ENCODE measurements at places on chromosomes 13 and 19. TPM values are rescaled to one million over a fixed set of nuclear protein-coding genes. Genes with fewer than 3 reads are reported as not detected.
A peak's percentile ranks its signal among the peaks of the same experiment; 100 is the strongest.

OR4F17 gene
- not detected for total RNA-seq

DNA sequence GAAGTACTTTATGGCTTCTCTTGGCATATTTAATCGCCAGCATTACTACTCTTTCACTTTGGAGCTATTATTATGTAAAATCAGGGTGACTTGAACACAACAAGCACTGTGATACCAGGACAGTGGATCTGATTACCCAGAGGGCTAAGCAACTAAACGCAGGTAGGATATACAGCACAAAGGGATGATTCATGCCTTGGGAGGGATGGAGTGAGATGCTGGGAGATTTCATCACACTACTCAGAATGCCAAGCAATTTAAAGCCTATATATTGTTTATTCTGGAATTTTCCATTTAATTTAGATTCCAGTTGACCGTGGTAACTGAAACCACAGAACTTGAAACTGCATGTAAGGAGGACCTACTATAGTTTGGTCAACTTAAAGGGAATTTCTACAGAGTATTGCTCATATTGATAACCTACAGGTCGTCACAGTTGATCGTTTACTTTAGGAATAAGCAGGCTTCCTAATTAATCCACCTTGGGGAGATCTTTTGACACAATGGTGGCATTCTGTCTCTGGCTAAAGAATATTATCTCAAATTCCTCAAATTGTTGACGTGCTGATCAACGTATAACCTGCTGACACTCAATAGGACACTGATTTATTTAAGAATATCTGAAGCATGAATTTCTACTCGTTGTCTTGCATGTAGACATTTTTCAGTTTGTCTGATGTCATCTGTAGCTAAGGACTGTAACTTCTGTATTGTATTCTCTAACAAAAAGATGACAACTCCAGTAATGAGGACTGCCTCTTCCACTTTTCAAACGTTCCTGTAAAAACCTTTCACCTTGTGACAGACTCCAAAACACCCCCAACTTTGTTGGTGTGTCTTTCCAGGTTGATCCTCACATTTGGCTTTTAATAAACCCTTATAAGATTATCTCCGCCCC, 254.2 kb downstream of the GPC5 start:
- H3K27me3 ChIP-seq, result no peaks in the 10 kb centered on the region
- H3K4me3 ChIP-seq, result no peak overlapping the region
- H3K27ac ChIP-seq, result no peak overlapping the region
- no peaks in the 10 kb centered on the region for H3K4me1 ChIP-seq
- H3K36me3 ChIP-seq, result no peaks in the 10 kb centered on the region

CACNG7 gene
- total RNA-seq, result not detected

- no peaks in the 10 kb centered on the region for H3K27me3 ChIP-seq
- no peak for DNase-seq
- no peaks in the 10 kb centered on the region for H3K4me1 ChIP-seq
- no peak overlapping the region for H3K4me3 ChIP-seq
Observed at GRCh38 chr13:54445453-54445852, 1416.8 kb downstream of the OLFM4 start.

- H3K36me3 ChIP-seq, result no peaks in the 10 kb centered on the region
- H3K4me3 ChIP-seq, result no peak overlapping the region
- H3K4me1 ChIP-seq, result no peaks in the 10 kb centered on the region
- no peak for DNase-seq
- no peak overlapping the region for H3K27ac ChIP-seq
- H3K27me3 ChIP-seq, result no peaks in the 10 kb centered on the region
Observed at GRCh38 chr13:80109303-80109702, 231.6 kb downstream of the SPRY2 start.

DNA sequence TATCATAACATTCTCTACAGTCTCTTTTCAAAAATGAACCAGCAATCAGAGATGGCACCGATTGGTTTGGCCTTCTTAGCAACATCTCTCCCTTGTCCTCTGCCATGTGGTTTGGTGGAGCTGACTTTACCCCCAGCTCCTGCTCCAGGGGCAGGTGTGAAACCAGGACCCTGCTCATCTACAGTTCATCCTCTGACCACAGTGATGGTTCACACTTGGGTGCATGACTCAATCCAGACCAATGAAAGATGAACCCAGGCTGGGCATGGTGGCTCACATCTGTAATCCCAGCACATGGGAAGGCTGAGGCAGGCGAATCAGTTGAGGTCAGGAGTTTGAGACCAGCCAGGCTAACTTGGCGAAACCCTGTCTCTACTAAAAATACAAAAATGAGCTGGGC, 33.6 kb upstream of the FFAR2 start:
- H3K27me3 ChIP-seq, result peaks cover 50% of the 10 kb centered on the region
- no peak overlapping the region for H3K27ac ChIP-seq
- no peaks in the 10 kb centered on the region for H3K4me1 ChIP-seq
- H3K4me3 ChIP-seq, result no peak overlapping the region
- no peak for DNase-seq
- H3K36me3 ChIP-seq, result no peaks in the 10 kb centered on the region

GRCh38 chr19:38148337-38148736, 75.7 kb downstream of the DPF1 start:
- no peaks in the 10 kb centered on the region for H3K27me3 ChIP-seq
- DNase-seq, result no peak
- H3K4me3 ChIP-seq, result no peak overlapping the region
- no peaks in the 10 kb centered on the region for H3K36me3 ChIP-seq

DNA sequence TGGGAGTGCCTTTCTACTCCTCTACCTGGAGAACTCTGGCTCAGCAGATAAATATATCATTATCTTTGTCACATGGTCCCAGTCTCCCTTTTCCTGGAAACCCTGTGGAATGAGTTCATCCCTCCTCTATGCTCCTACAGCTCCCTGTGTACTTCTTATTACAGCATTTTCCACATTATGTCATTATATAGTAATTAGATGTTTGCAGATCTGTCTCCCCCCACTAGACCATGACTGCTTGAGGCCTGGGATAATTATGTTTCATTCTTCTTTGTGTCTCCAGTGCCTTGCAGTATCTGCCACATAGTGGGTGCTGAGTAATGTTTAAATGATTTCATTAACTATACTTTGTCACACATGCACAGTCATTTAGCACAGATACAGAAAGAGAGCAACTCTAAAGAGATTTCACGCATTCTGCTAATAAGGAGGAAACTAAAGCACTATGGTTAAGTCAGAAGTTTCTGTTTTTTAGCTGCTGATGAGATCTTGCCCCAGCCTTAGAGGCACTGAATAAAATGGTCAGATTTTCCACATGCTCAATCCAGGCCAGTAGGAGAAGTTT, 66.1 kb upstream of the DIAPH3 start:
- H3K36me3 ChIP-seq, result no peaks in the 10 kb centered on the region
- H3K4me1 ChIP-seq, result no peaks in the 10 kb centered on the region
- H3K4me3 ChIP-seq, result no peak overlapping the region
- no peak for DNase-seq
- H3K27me3 ChIP-seq, result peaks cover 30% of the 10 kb centered on the region
- H3K27ac ChIP-seq, result no peak overlapping the region

DNA sequence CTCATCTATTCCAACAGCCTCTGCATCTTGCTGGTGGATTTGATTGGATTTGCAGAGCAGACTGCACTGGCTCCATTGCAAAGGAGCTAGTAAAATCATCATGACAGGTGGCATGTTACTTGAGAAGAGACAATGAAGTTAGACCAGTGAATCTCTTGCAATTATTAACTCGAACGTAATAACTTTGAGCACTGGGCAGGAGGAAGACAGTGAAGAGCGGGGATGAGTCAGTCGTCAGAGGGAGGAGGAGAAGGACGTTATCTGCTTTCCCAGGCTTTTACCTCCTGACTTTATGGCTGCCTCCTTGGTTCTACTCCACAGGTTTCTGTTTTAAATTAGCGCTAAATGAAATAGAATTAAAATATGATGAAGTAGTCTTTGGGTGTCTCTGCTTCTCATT, 257.8 kb upstream of the IPO5 start:
- DNase-seq, result no peak
- H3K4me3 ChIP-seq, result no peak overlapping the region
- no peaks in the 10 kb centered on the region for H3K4me1 ChIP-seq
- no peaks in the 10 kb centered on the region for H3K36me3 ChIP-seq

GRCh38 chr13:98775844-98776598, 23.5 kb upstream of the SLC15A1 start:
- no peaks in the 10 kb centered on the region for H3K4me1 ChIP-seq
- no peak overlapping the region for H3K4me3 ChIP-seq
- H3K27ac ChIP-seq, result no peak overlapping the region
- H3K36me3 ChIP-seq, result peaks cover 5% of the 10 kb centered on the region
- no peak for DNase-seq
- peaks cover 10% of the 10 kb centered on the region for H3K27me3 ChIP-seq

GRCh38 chr13:52994051-52994450, 34.6 kb upstream of the OLFM4 start:
- no peak overlapping the region for H3K4me3 ChIP-seq
- no peaks in the 10 kb centered on the region for H3K27me3 ChIP-seq
- no peak overlapping the region for H3K27ac ChIP-seq
- no peaks in the 10 kb centered on the region for H3K4me1 ChIP-seq

- no peaks in the 10 kb centered on the region for H3K36me3 ChIP-seq
- H3K4me1 ChIP-seq, result peaks cover 48% of the 10 kb centered on the region
- H3K27ac ChIP-seq, result no peak overlapping the region
- peak; percentile 78 for DNase-seq
- H3K27me3 ChIP-seq, result peaks cover 15% of the 10 kb centered on the region
- no peak overlapping the region for H3K4me3 ChIP-seq
Observed at GRCh38 chr19:54517483-54517882, 14.9 kb downstream of the LAIR2 start.

KLK4 gene
- total RNA-seq, result not detected

DNA sequence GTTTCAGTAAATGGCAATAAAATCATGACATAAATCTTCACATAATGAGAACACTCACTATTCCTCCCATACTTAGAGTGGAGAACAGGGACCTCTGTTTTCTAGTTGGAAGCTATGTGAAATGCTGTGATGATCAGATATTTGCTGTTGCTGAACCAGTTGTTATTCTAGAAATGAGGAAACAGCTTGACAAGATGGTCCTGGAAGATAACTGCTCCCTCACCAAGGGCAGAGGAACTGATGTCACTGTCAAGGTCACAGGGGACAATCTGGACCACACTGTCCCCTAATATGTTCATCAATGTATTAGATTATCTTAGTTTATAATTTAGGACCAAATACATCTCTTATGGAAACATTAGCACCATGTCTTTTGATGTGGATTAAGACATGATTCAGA, 1173.3 kb downstream of the PCDH17 start:
- no peaks in the 10 kb centered on the region for H3K27me3 ChIP-seq
- DNase-seq, result no peak
- H3K4me1 ChIP-seq, result no peaks in the 10 kb centered on the region
- no peak overlapping the region for H3K4me3 ChIP-seq
- no peaks in the 10 kb centered on the region for H3K36me3 ChIP-seq

ZNF253 gene
- 14.7 TPM for total RNA-seq

SERP2 gene
- total RNA-seq, result not detected

GRCh38 chr13:97257228-97257755, 35.2 kb downstream of the MBNL2 start:
- H3K27me3 ChIP-seq, result no peaks in the 10 kb centered on the region
- peak overlapping the region; percentile 78 for H3K27ac ChIP-seq

TNPO2 gene
- total RNA-seq, result 65.9 TPM

DNA sequence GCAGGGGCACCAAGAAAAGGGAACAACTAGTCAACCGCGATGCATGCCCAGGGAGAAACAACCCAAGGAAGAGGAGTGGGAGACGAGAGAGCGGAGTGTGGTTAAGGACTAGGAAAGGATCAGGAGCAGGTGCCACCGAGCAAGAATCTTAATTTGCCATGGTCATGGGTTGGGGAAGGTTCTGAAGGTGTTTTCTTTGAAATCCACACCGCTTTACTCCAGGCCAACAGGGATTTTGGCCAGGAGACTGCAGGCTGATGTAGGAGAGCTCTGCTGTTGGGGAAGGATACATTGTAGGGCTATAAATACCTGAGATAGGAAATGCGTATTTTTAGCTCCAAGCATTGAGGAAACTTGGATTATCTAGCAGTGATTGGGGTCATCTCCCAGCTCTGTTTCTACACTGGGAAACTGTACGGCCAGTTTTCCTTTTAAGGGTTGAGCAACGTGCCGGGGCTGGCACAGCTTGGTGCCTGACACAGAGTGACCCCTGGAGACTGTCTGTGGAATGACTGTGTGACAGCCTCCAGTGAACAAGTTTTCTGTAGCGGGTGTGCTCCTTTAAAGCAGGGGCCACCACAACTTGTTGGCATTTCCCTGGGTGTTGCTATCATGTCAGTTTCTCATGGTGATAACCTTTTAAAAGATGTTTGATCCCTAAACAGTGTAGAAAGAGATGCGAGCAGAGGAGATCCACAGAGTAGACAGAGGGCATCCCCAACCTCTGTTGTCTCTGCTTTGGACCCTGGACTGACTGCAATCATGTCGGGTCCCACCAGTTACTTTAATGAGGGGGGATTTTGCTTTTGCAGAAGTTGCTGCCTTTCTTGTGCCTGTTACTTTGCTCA, 34.3 kb downstream of the ZNF536 start:
- DNase-seq, result no peak
- no peak overlapping the region for H3K27ac ChIP-seq
- no peaks in the 10 kb centered on the region for H3K36me3 ChIP-seq
- H3K27me3 ChIP-seq, result no peaks in the 10 kb centered on the region
- H3K4me3 ChIP-seq, result no peak overlapping the region

IL12RB1 gene
- total RNA-seq, result 70.6 TPM

Measured in activated CD4-positive, alpha-beta memory T cell treated with anti-CD3 and anti-CD28 coated beads, Interleukin-2, amount 10 ng/mL, durations not matched to agents 7 days and 5 days (primary cell).